ENCODE measurements at places on chromosomes 2 and 18.

DNA sequence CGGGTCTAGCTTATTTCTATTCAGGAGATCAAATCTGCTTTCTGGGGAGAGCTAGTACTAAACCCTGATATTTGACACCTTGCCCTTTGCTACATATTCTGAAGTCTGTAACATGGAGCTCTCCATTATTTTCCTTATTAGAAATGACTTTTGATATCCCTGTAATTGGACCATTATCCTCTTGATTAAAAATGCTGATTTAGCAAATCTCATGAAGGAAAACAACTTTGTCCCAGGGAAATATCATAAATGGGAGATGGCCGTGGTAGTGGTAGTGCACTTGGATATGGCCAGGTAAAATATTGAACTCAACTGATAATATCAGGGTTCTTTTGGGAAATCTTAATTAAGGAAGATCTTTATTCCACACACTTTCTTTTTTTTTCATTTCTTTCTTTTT, 326.5 kb downstream of the RPRM start:
- DNase-seq, result no peak

DNA sequence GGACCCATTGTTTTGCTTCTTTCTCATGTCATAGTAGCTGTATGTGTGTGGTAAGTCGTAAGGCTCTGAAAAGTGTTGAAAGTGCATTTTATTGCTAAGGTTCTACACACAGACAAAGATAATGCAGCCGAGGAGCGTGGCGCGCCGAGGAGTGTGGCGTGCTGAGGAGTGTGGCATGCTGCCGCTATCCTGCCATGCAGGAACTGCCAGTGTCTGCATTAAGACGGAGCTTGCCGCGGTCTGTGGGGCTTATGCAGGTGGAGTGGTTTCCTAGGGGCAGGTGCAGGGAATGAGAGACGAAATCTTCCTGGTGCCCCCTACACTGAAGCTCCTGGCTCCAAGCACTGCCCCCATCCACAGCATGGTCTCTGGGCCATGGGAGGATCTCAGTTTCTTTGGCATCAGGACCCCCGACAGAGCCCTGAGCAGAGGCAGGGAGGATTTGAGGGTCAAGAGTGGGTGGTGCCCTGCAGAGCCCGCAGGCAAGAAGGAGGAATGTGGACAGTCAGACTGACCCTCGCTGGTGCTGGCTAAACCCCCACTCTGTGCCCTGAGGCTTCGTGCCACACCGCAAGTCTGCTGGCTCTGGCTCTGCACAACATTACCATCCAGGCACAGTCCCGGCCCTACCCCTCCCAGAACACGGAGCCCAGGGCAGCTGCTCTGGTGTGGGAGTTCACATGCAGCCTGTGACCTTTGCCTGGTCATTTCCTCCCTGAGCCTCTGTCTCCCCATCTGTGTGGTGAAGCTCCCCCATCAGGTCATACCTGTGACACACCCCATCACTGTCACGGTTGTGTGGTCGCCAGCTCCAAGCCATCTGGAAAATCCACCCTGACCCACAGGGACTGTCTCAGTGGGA, 3.2 kb downstream of the SNED1 start:
- no peak for DNase-seq

GRCh38 chr2:29400930-29401653, 285.9 kb downstream of the CLIP4 start:
- no peak for DNase-seq

- DNase-seq, result no peak
Measured at GRCh38 chr2:45282646-45283045, 273.4 kb upstream of the SIX2 start.

DNA sequence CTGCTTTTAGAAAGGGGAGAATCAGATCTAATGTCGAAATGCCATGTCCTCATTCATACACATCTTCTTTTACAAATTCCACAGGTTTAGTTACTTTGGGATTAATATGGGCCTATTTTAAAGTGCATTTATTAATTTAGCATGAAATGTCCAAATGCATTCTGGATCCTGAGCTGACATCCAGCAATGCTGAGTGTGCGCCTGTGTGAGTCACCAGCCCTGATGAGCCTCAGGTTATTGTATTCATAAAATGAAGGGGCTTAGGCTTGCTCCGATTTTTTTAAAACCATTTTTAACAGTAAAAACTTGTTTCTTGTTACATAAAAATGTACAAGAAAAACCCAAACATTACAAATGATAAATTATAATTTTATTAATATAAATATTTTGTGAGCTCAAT, 94.1 kb downstream of the SH3YL1 start:
- DNase-seq, result no peak

DNA sequence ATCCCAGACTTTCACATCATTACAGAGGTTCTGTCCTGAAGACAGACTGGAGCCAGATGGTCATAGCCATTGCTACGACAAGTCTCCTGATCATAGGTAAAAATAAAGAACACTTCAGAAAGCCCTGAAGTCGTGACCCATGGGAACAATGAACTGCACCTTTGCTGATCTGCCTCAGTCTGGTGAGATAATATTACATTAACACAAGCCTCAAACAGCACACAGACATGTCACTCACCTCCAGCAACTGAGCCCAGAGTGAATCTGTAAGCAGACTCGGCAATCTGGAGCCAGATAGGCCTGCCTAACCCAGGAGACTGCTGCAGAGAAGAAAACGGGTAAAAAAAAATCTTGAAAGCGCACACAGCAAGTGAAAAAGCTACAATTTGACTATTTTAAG, 79.2 kb downstream of the SLC25A12 start:
- peak; percentile 69 for DNase-seq

GRCh38 chr2:105977212-105977611, 216.9 kb downstream of the UXS1 start:
- DNase-seq, result no peak

GRCh38 chr2:112163541-112163981, 25.4 kb downstream of the FBLN7 start:
- DNase-seq, result no peak

DNA sequence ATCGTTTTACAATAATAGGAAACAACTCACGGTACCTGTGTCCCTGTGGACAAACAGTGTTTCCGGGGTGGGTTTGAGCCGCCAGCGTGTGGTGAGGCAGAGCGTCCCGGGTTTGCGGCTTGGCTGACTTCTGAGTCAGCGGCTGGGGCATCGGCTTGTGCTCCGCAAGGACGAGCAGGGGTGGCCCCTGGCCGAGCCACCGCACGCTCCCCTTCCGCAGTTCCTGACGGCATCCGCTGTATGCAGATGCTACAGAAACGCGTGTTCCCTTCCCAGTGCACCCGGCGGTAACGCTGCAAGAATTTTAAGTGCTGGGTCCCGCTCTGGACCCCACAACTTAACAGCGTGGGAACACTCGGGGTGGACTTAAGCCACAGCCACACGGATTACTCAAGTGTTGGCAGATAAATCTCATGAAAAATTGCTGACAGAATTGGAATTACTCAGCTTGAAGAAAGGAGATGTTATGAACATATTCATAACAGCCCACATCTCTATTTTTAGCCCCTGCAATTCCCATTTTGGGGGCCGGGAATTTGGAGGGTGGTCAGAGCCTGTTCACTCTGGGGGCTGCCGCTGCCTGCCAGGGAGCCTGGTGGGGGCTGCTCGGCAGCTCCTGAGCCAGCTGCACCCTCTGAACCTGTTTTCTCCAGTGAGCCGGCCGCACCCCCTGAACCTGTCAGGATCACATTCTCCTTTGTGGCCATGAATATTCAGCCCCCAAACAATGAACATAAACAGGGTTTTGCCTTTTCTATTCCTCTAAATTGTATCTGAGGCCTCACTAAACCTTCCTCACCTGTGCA, 12.6 kb upstream of the KCNG2 start:
- DNase-seq, result no peak

DNA sequence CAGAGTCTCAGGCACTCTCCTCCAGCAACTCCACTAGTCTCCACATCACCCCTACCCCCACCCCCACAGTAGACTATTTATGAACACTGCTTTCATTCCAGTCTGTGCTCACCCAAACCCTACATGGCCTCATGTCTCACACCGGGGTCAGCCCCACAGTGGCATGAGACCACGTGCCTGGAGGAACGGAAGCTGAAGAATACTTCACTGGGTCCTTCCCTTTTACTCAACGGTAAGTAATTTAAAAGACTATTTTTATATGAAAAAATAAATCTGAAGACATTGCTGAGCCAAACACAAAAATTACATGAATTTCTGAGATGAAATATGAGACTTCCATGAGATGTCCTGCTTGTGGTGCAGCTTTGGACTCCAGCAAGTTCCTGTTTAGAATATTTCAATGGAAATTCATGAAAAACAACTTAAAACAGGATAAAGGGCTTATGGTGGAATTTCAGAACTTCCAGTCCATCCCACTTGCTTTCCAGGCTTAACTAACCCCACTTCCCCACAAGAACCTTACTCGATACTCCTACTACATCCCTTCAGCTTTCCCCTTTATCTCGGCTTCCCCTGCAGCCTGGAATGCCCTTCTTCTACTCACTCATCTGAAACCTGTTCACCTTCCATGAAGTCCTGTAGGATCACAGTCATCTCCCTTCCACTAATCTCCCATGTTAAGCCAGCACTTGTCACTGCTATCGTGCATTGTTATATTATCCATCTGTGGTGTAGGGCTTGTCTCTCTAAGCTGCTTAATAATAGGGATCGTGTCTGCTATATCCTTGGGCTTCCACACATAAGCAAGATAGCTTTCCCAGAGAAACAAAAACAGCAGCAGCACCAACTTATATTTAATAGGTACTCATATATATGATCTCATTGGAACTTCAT, 47.9 kb downstream of the SLC14A1 start:
- no peak for DNase-seq

DNA sequence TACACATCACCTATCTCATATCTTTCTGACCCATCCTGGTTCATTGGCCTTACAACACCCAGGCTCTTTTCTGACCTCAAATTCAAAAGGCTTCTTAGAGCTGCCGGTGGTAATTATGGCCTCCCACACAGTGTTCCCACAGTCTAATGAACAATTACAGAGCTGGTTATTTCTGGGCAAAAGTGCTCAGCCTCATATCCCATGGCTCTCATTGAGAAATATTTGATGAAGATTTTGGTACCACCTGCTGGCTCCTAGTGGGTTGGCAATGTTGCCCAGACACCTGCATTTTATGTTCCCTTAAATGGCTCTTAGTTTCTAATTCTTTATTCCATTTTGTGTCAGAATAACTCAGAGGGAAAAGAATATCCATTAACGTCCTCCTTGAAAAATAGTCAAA, 20.1 kb upstream of the SCYGR2 start:
- no peak for DNase-seq

GRCh38 chr2:237726401-237726830, 72.2 kb upstream of the RBM44 start:
- peak; percentile 74 for DNase-seq

DNA sequence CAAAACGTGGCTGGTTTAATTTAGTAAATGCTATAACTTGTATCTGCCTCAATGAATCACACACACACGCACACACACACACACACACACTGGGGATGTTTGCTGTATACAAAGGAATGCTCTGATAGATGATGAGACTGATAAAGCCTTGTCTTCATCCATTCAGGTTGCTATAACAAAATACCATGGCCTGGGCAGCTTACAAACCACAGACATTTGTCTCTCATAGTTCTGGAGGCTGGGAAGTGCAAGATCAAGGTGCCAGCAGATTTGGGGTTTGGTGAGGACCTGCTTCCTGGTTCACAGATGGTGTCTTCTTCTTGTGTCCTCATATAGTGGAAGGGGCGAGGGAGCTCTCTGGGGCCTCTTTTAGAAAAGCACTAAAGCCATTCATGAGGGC, 149.5 kb upstream of the HDAC4 start:
- DNase-seq, result no peak

GRCh38 chr2:222423186-222423585, 1.2 kb upstream of the SGPP2 start:
- DNase-seq, result no peak

DNA sequence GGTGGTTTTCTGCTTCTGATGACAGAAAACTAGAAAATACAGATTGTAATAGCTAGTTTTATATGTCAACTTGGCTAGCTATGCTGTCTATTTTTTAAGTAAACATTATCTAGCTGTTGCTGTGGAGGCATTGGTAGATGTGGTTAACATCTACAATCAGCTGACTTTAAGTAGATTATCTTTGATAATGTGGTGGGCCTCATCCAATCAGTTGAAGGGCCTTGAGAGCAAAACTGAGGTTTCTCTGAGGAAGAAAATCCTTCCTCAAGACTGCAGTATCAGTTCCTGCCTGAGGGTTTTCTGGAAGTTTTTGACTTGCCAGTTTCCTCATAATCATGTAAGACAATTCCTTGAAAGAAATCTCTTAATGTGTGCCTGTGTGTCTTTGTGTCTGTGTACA, 75.9 kb upstream of the SPHKAP start:
- DNase-seq, result no peak

- peak; percentile 47 for DNase-seq
Measured at GRCh38 chr2:65435625-65436168, 3.3 kb upstream of the SPRED2 start.

DNA sequence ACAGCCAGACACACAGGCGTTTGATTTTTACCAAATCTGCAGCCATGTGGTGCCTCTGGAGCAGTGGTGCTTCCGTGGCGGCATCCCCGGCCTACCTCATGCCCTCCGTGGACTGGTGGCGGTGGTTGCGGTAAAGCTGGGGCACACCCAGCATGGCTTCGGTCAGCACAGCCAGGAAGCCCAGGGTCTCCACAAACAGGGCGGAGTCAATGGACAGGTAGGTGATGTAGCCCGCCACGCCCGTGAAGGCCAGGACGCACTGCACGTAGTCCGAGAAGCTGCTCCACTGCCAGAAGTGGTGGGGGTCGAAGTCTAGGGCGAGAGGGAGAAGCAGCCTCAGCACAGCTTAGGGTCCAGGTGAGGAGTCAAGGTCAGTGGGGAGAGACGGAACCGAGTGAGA, 32.4 kb downstream of the SLC66A2 start:
- DNase-seq, result no peak

All from NCI-H1436 treated with DMSO at 0.1 percent for 48 hours (cell line).